Urothelium cell line (cell line): ENCODE measurements at places on chromosomes 11 and 22.
A peak's percentile ranks its signal among the peaks of the same experiment; 100 is the strongest.

DNA sequence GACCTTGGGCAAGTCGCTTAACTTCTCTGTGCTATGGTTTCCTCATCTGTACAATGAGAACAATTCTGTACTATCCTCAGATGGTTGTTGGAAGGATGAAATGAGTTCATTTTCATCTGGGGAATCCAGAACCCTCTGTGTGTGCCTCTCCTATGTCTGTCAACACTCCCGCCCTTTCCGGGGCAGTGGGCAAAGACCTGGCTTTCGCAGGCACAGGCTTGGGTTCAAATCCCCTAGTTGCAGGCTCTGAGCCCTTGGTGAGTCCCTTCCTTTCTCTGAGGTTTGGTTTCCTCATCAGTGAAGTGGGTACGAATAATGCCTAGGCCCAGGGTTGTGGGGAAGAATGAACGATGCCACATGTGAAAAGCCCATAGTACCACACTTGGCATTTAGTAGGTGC lies 6.0 kb downstream of the PNPLA5 start:
- no peak for DNase-seq

- peak; percentile 85 for DNase-seq
Measured at GRCh38 chr11:393219-394033, 583 bp upstream of the PKP3 start.

GRCh38 chr11:64767344-64768299 lies 7.8 kb upstream of the PYGM start:
- peak; percentile 57 for DNase-seq

DNA sequence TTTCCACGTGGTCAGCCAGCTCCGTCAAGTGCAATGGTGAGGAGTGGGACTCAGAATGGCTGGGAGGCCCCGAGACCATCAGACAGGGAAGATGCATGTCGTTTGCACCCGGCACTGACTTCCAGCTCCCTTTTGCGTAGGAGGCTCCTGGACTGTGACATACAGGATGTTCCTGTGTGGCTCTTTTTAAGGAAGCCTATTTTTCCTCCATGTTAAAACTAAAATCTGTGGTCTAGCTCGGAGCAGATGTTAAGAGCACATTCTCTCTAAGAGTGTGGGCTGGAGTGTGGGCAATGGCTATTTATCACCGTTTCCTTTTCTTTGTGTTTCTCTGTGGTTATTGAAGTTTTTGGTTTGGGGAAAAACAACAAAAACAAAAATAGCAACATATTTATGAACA lies 40.9 kb upstream of the AMPD3 start:
- no peak for DNase-seq

- DNase-seq, result peak; percentile 81
Measured at GRCh38 chr22:19691721-19692341, 22.5 kb upstream of the SEPTIN5 start.

DNA sequence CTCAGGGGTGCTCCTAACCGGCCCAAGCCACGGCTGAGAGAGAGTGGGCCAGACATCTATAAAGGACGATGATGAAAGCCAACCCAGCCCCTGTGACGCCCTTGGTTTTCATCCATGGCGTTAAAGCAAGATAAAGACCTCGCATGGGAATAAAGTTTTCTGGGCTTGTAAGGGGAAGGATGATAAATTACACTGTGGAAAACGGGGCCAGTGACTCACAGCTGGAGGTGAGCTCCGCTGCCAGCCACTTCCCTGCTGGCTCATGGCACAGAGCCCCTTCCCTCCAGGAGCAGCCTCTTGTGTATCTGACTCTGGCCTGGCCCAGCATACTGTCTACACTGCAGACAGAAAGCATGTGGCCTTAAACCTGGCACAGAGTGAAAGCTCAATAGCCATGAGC lies 503.2 kb upstream of the B3GAT1 start:
- no peak for DNase-seq

- DNase-seq, result no peak
Measured at GRCh38 chr11:6486938-6487337, 5.6 kb downstream of the TIMM10B start.
